ENCODE measurements at places on chromosomes 2 and 18. TPM values are rescaled to one million over a fixed set of nuclear protein-coding genes. Genes with fewer than 3 reads are reported as not detected.

The L3MBTL4 gene
- 14.7 TPM for total RNA-seq

- no peak overlapping the region for H3K4me3 ChIP-seq
- peak overlapping the region; percentile 76 for H3K27ac ChIP-seq
- no peaks in the 10 kb centered on the region for H3K36me3 ChIP-seq
- H3K27me3 ChIP-seq, result no peaks in the 10 kb centered on the region
- peaks cover 15% of the 10 kb centered on the region for H3K4me1 ChIP-seq
Measured at GRCh38 chr18:48715711-48716361, 177.0 kb downstream of the CTIF start.

- peak; percentile 75 for DNase-seq
- no peak overlapping the region for H3K27ac ChIP-seq
- no peaks in the 10 kb centered on the region for H3K27me3 ChIP-seq
- no peaks in the 10 kb centered on the region for H3K36me3 ChIP-seq
- no peak overlapping the region for H3K4me3 ChIP-seq
Measured at GRCh38 chr2:109193807-109194619, 65.0 kb downstream of the SH3RF3 start.

GRCh38 chr2:120596990-120597594 lies 138.6 kb upstream of the GLI2 start:
- no peak overlapping the region for H3K4me3 ChIP-seq
- DNase-seq, result no peak
- H3K36me3 ChIP-seq, result no peaks in the 10 kb centered on the region
- H3K4me1 ChIP-seq, result peaks cover 14% of the 10 kb centered on the region
- H3K27ac ChIP-seq, result no peak overlapping the region

DNA sequence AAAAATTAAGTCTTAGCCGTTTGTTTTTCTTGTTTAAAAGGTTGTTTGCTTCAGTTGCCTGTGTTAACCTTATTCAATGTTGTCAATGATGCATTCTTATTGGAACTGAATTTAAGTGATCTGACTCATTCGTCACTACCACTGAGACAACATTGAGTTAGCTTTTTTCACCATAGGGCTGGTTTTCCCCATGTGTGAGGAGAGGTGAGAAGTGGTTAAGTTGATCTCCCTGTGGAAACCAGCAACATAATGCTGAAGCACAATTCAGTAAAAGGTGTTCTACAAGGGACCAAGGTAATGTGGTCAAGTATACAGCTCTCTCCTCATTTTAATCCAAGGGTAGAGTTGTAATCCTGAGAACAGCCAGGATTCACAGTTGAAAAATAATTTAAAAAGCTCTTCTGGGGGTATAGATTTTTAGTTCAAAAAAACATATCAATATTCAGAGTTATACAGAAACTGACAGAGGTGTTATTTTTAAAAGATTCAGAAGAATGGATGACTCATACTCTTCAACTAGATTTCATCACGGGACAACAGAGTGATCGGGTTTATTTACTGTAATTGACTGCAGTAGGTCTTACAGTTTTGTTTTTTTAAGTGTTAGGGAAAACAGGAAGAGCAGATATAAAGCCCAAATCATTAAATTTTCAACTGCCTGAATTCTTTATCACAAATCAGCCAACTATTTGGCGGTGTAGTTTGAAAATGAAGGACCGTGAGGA lies 12.6 kb downstream of the NOP58 start:
- no peaks in the 10 kb centered on the region for H3K27me3 ChIP-seq
- peak overlapping the region; percentile 68 for H3K27ac ChIP-seq
- H3K4me1 ChIP-seq, result peaks cover 16% of the 10 kb centered on the region
- DNase-seq, result no peak
- H3K36me3 ChIP-seq, result peaks cover 20% of the 10 kb centered on the region
- no peak overlapping the region for H3K4me3 ChIP-seq

DNA sequence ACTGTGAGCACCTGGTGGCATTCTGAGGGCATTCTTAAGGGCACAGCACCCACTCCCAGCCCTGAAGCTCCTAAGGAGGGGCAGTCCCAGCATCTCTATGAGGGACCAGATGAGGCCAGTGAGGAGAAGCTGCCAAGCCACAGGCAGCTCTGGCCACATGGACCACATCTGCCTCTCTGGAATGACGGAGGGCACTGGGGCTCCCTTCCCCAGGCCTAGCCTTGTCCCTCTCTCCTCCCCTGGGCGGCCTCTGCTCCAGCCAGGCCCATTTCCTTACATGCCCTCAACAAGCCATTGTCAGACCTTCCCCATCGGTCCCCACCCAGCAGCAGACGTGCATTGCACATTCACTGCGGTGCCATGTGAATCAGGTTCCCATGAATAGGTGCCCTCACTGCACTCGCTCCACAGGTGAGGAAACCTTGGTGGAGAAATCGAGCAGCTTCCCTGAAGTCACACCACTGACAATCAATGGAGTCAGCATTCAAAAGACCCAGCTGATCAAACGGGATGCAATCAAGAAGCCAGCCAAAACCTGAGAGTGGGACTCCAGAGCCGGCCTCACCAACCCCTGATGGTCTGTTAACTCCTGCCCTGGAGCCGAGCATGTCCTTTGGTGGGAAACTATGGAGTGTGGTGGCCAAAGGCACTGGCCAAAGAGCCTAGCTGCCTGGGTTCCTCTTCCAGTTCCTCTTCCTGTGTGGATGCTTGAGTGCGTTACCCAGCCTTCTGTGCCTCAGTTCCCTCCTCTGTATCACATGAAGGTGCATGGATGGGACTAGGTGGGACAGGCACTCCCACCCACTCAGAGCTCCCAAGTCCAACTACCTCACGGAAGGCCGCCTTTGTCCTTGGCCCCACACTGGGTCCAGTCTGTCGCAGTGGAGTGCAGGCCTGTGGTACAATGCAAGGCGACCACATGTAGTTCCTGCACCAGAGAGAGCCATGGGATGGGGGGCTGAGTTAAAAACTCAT lies 147.3 kb downstream of the ZFP36L2 start:
- DNase-seq, result no peak
- H3K27ac ChIP-seq, result no peak overlapping the region
- H3K4me3 ChIP-seq, result no peak overlapping the region
- no peaks in the 10 kb centered on the region for H3K36me3 ChIP-seq

DNA sequence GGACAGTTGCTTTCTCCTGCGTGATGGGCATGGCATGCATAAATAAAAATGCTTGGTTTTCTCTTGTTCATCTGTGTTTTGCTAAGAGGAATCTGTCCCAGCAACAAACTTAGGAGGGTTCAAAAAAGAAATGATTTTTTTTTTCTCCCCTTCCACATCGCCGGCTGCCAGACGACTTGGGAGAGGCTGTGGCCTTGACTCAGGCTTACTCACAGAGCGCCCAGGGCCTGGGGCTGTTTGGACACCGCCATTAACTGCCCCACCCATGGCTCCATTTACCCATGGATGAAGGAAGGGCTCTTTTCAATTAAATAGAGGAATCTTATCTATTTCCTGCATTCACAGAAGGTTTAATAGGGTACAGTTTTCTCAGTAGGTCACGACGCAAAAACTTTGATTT lies 22.3 kb upstream of the SERPINB5 start:
- H3K4me1 ChIP-seq, result no peaks in the 10 kb centered on the region
- H3K36me3 ChIP-seq, result no peaks in the 10 kb centered on the region
- H3K27me3 ChIP-seq, result no peaks in the 10 kb centered on the region
- no peak overlapping the region for H3K27ac ChIP-seq
- DNase-seq, result no peak
- H3K4me3 ChIP-seq, result no peak overlapping the region

- H3K27me3 ChIP-seq, result no peaks in the 10 kb centered on the region
- H3K4me3 ChIP-seq, result no peak overlapping the region
- H3K4me1 ChIP-seq, result peaks cover 51% of the 10 kb centered on the region
- DNase-seq, result peak; percentile 48
- peak overlapping the region; percentile 75 for H3K27ac ChIP-seq
Measured at GRCh38 chr2:109170645-109171044, 41.6 kb downstream of the SH3RF3 start.

Measured in upper lobe of left lung (tissue), 6 donors.